ENCODE measurements at places on chromosomes 2 and 18.

DNA sequence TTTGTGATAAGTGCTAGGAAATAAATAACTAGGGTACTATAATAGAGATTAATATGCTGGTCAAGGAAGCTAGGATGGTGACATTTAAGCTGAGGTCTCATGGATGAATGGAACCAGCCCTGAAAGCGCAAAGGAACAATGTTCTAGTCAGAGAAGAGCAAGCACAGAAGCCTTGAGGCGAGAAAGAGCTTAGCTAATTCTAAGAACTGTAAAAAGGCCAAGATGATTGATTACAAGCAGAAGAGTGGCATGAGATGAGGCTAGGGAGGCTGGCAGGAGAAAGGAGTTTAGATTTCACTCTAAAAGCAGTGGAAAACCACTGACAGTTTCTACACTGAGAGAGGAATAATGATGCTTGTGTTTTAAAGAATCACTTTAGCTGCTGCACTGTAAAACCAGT, 3.4 kb upstream of the YIPF4 start:
- DNase-seq, result no peak

DNA sequence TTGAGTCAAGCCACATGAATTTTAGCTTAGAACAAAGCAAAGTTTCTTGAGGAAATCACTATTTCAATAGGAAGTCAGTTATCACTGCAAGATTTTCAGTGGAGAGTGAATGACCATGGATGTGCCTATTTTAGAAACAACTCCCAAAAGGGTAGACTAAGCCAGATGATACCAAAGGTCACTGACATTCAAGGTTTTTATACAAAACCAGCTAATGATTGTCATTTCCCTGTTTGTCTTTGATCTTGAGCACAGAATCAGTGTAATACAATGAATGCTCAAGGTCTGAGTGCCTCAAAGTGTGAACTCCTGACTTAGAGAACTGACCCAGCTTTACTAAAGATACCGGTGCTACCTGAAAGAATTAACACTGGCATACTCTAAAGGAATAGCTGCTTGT, 60.5 kb downstream of the CDH2 start:
- DNase-seq, result no peak

- no peak for DNase-seq
Measured at GRCh38 chr2:136381722-136382633, 264.0 kb upstream of the CXCR4 start.

DNA sequence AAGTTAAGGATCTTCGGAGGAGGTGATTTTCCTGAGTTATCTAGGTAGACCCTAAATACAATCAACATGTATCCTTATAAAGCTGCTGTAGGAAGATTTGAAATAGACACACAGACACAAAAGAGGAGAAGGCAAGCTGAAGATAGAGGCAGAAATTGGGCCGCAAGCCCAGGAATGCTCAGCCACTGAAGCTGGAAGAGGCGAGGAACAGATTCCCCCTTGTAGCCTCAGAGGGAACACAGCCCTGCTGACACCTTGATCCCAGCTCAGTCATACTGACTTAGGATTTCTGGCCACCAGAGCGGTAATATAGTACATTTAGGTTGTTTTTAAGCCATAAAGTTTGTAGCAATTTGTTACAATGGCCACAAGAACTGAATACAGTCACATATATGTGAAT, 90.9 kb downstream of the ETAA1 start:
- DNase-seq, result no peak

DNA sequence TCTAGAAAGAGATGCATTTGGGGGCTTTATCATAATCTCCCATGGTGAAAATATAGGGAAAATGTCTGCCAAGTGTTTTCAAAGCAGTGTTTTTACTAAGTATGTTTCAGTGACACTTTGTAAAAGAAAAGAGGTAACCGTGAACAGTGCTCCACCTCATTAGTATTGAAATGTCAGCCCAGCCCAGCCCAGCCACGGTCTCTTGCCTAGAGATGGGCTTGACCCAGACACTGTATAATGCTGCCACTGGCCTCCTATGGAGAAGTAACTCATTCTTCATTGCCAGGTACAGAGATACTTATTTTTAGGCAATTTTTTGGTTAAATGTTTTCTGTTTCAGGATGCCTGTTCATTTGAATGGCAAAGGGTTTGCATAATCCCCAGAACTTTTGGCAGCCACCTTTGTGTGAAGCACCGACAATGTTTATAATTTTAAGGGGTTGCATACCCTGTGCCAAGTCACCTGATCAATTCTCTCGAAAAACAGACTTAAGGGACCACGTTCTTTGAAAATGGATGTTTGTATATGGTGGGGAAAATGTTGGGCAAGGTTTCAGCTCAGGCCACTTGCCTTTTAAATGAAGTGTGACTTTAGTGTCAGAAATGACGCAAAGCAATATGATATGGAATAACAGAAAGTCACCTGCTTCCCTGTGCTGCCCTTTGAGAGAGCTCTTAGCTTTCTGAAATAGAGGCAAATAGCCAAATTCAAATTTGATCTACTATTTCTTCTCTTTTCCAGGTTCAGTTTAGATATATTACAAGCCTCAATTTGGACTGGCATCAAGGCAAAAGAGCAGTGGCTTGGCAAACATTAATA, 314.5 kb upstream of the RGPD4 start:
- no peak for DNase-seq

GRCh38 chr2:186780701-186781316, 68.2 kb downstream of the ZSWIM2 start:
- DNase-seq, result no peak

DNA sequence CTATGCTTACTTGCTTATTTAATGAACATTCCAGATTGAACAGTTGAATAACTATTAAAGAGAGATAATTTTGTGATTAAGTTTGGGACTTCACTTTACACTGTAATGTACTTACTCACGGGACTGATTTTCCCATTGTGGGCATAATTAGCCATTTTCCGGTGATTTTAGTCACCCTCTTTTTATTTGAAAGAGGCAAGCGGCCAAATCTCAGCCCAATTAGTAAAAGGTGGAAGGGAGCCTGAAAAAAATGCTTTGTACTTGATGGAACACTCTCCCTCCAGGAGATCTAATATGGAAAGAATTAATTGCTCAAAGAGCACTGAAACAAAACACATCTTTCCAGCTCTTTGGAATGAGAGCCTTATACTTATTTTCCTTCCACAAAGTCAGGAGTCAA, 50.2 kb downstream of the CALCRL start:
- DNase-seq, result no peak

Measured in NCI-H774 (cell line).